SK-MEL-5 (cell line): ENCODE measurements at places on chromosomes 6 and 20.

DNA sequence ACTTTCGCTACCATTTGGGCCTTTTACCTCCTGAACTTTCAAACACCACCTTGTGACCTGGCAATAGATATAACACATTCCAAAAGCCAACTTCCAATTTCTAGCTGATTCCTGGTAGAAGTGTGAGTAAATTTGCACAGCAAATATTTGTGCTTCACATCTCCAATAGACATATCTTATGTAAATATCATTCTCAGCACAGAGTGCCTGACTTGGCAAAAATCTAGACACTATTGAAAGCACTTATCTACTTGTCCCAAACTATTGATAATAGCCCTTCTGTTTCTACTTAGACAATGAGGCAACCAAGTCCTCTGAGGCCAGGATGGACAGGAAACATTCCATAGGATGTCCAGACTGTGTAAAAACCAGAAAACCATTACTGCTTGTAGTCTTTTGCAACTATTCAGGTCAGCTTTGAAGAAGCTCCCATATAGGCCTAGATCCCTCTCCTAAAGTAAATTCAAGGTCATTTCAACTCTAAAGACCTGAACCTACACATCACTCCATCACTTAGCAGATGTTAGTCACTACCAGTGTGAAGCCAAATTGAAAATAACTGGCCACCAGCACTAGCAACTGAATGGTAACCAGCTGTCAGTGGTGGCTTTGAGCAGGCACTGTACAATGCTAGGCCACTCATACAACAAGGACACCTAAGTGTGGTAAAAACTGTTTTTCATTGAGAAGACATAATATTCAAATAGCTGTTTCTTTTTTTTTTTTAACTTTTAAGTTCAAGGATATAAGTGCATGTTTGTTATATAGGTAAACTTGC lies 95.3 kb upstream of the RSPO3 start:
- no peak for DNase-seq

- no peak for DNase-seq
These were observed 44.0 kb upstream of the CTNNBL1 start for GRCh38 chr20:37649676-37650370.

DNA sequence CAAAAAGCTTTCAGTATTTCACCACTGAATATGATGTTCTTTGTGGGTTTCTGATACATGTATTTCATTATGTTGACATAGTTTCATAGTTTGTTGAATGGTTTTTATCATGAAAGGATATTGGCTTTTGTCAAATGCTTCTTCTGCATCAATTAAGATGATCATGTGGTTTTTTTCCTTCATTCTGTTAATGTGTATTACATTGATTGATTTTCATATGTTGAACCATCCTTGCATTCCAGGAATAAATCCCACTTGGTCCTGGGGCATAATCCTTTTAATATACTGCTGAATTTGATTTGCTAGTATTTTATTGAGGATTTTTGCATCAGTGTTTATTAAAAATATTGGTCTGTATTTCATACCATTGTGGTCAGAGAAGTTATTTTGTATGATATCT lies 70.9 kb upstream of the BHLHE23 start:
- no peak for DNase-seq

GRCh38 chr20:13322198-13322597 lies 101.1 kb downstream of the ISM1 start:
- DNase-seq = no peak

DNA sequence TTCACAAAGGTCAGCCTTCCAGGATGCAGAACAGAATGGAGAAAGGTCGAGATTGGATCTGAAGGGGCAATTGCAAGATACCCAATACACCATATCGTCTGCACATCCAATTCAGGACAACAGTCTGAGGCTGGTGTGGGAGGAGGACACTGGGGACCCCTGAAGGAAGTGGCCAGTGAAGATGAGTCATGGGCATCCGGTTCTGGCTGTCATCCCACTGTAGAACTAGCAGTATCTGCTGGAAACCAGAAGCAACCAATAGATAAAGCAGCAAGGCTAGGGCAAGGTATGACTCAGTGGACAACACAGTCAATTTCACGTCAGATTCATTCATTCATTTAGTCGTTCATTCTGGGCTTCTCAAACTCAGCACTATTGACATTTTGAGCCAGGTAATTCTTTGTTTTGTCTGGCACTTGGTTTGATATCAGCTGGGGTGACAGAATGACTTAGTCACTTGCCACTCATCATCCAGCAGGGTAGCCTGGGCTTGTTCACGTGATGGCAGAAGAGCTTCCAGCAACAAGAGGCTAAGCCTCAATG lies 30.3 kb upstream of the SHLD1 start:
- DNase-seq = no peak

DNA sequence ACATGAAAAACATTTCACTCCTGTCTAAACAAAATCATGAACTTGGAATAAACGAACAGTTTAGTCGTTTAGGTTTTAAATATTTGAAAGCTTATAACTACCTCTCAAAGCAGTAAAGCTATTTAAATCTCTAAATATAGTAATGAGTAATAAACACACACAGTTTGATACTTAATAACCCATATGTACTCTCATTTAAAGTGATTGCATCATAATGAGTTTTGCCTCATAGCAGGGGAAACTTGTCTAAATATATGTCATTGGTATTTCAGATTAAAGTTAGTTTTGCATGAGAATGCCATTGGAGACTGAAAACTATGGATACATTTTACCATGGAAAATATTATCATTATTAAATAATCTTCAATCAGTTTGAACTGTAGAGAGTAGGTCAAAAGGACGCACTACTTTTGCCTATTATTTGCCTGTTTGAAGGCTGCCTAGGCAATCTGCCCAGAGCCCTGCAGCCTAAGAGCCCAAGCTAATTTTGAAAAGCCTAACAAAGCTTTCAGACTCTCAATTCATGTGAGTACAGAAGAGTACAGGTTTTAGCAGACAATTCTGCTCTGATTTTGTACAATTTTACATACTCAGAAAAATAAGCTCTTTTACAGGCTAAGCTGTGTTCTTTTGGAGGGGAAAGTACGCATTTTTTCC lies 632.8 kb downstream of the HACE1 start:
- no peak for DNase-seq

GRCh38 chr6:11878029-11878428 lies 99.4 kb upstream of the ADTRP start:
- no peak for DNase-seq

- no peak for DNase-seq
These were observed 135.7 kb downstream of the SYNDIG1 start for GRCh38 chr20:24604966-24605665.

DNA sequence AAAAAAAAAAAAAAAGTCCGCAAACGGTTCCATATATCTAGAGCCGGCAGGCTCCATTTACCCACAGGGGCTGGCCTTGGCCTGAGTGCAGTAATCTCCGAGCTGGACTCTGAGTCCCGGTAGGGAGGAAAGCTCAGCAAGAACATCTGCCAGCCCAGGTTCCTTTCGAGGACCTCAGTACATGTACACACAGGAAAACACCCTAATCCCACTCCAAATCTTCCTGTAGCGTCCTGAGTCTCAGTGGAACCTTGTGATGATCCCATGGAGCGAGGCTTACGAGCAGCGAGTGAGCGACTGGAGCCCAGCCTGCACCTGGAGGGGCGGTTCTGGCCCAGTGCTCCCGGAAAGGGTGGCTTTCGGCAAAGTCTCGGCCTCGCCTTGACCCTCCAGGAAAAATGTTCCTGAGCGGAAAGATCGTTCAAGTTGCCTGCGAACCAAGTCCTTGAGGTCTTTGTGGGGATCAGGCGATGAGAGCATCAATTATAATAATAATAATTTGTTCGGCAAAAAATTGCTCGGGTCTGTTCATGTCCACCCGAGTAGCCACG lies 32.1 kb downstream of the PRSS16 start:
- peak; percentile 33 for DNase-seq

- DNase-seq = no peak
These were observed 2.7 kb upstream of the MCCD1 start for GRCh38 chr6:31525932-31526591.

DNA sequence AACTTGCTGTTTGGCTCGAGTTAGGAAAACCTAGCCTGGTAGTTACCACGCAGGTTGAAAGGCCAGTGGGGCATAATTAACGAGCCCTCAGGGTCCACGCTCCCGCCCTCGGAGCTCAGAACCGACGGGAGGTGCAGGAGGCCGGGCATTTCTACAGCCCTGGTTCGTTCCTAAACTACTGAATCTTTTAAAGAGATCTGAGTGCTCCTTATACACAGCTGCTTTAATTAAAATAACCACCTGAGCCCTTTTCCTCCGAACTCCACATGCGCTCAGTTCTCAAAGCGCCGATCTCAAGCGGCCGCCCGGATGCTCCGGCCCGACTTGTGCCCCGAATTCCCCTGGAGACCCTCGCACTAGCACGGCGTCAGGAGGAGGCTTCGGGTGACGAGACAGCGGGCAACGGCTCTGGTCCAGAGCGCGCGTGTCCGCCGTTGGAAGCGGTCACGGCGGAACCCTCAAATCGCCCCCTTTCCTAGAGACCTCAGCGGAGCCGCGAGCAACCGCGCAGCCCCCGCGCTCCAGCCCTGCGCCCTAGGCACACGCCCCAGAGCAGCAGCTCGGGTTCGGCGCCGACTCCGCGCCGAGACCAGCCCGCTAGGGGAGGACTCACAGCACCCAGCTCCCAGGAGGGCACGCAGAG lies 397 bp downstream of the WDR27 start:
- no peak for DNase-seq

- no peak for DNase-seq
These were observed 602.6 kb upstream of the HS3ST5 start for GRCh38 chr6:114945392-114945791.

DNA sequence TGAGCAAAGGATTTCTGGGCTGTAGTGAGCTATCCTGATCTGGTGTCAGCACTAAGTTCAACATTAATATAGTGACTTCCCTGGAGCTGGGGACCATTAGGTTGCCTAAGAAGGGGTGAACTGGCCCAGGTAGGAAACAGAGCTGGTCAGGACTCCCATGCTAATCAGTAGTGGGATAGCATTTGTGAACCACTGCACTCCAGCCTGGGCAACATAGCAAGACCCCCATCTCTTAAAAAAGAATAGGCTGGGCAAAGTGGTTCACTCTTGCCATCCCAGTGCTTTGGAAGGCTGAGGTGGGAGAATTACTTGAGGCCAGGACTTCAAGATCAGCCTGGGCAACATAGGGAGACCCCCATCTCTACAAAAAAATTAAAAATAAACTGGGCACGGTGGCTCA lies 39.3 kb downstream of the BAK1 start:
- no peak for DNase-seq

- no peak for DNase-seq
These were observed 52.2 kb upstream of the NNAT start for GRCh38 chr20:37468886-37469285.

- DNase-seq = no peak
These were observed 462.9 kb upstream of the MARCKS start for GRCh38 chr6:113394216-113394615.

DNA sequence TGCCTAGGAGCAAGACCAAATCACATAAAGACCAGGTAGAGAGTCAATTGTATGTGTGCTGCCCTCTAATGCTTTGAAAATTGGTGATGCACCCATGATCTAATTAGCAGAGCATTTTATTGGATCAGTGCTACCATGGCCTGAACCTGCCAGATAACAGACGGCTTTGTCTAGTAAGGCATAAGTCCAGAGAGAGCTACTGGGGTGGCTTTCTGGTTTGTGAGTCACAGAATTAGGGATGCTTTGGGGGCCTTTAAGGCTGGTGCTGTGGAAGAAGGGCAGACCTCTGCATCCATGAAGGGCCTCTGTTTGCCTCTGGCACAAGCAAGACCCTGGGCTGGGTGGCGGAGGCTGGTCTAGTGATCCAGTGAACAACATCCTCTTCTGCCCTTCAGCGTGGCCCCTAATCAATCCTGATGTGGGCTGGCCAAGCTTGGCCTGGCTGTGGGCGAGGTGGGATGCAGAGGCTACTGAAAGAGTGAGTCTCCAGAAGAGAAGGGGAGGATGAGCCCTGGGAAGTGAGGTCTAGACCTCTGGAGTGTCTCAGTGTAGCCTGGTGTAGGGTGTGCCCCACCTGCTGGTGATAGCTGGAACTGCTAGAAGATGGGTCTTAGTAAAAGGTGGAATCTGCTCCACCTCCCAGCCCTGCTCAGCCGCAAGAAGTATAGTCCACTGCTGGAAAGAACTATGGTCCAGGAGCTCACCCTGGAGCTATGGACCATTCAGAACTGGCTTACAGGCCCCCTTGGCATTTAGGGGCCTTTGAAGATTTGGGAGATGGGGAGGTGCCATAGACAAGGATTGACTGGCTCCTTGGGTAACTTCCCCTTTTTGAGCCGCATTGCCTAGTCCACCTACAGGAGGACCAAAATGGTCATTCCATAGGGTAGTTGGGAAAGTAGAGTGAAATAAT lies 36.7 kb upstream of the AAR2 start:
- DNase-seq = peak; percentile 89

GRCh38 chr6:119604124-119604523 lies 254.6 kb upstream of the MAN1A1 start:
- DNase-seq = no peak

DNA sequence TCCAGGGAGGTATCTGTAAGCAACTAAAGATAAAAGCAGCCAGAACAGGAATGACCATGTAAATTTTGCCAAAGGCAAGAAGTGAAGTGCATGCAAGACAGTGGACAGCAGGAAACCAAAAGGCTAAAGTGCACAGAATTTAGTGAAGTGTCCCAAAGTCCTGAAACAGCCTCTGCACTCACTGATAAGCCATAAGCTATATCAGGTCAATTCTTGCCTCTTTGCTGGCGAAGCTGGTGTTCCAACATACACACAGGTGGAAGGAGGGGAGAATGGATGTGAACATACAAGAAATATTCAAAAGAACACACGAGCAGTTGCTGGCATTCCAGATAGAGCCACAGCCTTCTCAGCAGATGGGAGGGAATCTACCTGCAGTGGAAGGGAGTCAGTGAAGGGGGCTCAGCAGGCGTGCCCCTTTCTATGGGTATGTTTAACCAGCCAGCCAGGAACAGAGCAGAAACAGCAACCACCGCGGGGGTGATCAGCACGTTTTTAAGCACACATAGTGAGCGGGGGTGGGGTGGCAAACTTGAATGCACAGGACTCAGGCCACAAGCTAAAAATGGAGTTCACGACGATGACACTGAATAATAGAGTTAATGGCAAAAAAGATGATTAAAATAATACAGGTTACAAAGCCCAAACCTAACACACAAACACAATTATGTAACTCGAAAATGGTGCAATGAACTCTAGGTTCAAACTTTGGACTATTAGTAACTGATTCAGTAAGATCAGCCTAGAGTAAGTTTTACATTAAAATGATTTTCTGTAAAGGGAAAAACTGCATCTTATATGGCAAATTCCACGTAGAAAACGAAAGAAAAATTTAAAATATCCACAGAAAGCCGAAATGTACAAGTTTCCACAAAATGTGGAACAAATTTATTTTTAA lies 1.2 kb downstream of the ECI2 start:
- DNase-seq = peak; percentile 35

GRCh38 chr20:21436205-21436604 lies 38.9 kb upstream of the NKX2-4 start:
- peak; percentile 60 for DNase-seq

DNA sequence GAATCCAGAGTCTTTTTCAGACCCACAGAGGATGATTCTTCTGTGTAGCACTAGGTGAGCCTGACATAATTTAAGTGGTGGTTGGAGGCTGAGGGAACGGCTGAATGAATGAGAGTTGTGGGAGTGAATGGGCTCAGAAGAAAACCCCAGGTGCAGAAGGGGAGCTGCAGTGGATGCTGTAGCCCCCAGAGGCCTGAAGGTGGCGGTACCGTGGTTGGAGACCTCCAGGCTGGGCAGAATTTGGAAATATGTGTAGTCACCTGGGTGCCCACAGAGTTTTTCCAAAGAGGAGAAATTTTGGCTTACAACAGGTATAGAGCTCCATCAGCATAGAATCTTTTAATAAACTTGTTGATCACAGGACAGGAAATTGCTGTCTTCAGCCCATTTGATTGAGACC lies 6.5 kb upstream of the RAET1G start:
- peak; percentile 27 for DNase-seq

- no peak for DNase-seq
These were observed 486 bp downstream of the FKBP1A start for GRCh38 chr20:1392443-1392692.

- peak; percentile 40 for DNase-seq
These were observed 408.6 kb upstream of the ADGRB3 start for GRCh38 chr6:68226460-68226859.
